T-cell (primary cell): ENCODE measurements at places on chromosomes 2 and 18. TPM values are rescaled to one million over a fixed set of nuclear protein-coding genes. Genes with fewer than 3 reads are reported as not detected.

DNA sequence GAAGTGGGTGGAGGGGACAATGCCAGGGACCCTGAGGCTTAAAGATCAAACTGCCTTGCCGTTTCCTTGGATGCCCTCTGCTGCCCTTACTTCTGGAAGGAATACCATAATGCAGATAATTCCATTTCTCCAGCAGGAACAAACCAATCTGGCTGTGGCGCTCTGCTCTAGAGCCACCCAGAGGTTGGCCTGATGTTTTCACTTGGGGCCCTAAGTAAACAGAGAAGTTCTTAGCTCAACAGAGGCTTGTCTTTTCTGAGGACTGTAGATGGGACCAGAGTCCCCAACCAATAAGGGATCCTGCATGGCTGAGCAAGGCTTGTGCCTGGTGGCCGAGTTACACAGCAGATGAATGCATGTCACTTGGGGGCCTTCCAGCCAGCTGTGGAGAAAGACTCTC, 230.2 kb downstream of the ZBTB7C start:
- no peak for DNase-seq

DNA sequence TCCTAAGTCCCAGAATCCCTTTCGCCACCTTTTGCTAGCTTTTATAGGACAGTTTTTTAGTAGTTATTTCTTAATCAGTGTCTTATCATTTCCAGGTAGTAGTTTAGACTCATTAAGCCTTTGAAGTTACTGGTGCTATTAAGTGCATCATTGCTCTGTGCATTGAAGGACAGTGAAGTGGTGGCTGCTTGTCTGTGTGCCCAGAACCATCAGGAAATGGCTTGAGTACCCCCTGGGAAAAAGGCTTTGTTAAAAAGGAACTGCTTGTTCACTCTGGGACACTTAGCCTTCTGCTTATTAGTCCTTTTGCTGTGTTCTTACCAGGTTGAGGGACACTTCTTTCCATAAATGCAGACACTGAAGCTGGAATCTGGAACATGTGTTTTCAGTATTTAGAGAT, 30.0 kb downstream of the DTNA start:
- DNase-seq = no peak

DNA sequence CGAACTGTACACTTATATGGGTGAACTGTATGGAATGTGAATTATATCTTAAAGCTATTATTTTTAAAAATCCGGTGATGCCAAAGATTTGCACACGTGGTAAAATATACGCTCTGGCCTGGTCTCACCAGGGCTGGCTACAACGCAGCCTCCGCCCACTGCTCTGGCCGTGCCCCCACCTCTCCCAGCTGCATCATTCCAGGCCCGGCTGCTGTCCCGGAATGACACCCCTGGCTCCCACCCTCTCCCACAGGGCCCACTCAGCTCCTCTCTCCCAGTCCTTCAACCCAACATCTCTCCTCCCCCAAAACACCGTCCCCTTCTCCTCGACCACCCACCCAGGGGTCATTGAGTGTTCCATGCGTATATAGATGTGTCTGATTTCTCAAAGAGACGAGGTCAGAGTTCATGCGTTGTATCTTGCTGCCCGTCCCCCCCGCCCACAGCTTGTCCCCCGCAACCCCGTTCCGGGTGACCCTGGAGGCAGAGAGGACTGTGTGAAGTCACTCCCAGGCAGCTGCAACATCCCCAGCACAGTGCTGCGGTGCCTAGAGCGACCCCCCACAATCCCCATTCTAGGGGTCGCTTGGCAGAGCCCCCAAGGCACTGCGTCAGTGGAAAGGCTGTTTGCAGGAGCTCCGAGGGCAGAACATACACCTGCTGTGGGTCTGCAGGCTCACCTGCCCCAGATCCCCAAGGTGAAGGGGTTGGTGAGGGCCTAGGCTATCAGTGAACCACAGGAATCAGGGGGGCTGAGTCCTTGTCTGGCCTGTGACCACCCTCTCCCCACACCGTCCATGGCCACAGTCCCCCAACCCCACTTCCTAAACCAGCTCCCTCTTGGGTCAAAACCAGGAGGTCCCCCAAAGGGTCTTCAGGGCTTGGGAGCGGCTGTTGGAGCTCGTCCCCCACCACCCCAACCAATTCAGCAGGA, 13.3 kb downstream of the DNMT3A start:
- no peak for DNase-seq

DNA sequence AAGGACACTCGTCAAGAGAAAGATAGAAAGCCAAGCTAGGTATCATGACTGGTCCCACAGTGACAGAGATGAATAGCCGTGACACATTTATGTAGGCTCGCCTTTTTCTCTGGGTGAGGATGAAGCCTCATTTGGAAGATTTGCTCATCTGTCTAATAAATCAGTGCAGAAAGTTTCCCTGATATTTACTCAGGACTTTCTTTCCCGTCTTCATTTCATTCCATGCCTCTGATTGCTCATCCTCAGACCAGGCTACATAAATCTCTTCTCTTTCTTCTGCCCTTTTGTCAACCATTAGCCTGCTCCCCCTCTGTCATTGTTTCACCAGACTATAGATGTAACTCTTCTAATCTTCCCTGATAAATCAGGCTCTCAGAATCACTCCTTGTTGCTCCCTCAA, 361.8 kb upstream of the MEIS1 start:
- no peak for DNase-seq

DNA sequence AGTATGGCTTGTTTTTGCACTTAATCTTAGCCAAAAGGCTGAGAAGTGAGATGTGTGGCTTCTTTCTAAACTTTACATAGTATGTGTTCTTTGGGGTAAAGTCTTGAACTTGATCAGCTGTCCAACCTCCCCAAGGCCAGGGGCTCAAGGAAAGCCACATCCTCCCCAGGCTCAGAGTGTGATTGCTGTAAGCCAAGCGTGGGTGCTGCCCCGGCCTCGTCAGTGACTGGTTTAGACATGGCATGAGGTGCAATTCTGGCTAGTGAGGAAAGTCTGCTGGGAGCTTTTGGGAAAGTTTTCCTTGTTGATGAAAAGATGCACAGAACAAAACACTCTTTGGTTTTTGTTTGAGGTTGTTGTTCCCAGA, 40.2 kb downstream of the TMEM177 start:
- no peak for DNase-seq

DNA sequence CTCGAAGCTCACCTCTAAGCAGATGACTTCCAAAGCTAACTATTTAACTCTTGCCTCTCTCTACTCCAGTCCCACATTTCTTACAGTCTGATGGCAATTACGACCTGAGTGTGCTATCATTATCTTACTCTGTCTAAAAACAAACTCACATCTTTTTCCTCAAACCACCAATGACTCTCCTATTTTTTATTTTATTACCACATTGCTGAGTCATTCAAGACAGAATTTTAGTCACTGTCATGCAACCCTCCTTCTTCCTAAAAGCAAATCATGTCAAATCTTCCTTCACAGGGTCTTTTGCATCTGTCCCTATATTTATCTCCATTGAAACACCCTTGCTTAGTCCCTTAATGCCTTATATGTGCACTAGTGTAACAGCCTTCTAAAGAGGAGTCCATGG, 34.6 kb upstream of the C2orf15 start:
- DNase-seq = no peak

- no peak for DNase-seq
These were observed 85.9 kb upstream of the RANBP2 start for GRCh38 chr2:108633409-108633808.

DNA sequence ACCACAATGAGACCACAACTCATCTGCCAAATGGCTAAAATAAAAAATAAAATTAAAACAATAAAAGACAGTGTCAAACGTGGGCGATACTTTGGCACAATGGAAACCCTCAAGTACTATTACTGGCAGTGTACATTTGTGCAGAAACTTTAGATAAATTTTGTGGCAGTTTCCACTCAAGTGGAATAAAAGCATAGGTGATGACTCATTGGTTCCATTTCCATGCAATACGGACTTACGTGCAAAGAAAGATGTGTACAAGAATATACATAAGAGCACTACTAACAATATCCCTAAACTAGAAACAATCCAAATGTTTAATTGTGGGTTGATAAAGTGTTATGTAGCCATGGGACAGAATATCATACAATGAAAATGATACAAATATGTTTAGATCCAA, 259.0 kb upstream of the HNMT start:
- no peak for DNase-seq

- DNase-seq = no peak
These were observed 32.3 kb downstream of the SCN9A start for GRCh38 chr2:166343467-166343866.

DNA sequence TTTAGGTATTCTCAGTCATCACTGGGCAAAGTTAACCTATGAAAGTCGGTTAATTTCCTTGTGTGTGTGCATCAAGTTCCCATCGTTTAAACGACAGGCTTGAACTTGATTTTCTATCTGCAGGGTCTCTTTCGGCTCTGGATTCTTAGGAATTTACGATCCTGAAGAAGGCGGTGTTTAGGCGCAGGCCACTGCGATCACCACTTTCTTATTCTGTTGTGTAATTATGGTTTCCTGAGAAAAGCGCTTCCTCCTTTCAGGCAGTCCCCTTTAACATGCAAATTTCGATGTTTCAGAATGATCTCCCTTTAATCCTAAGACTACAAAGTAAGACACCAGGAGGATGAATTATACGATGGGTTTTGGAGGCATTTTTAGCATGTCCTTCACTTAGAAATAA, 27.9 kb upstream of the MBP start:
- DNase-seq = no peak

- DNase-seq = no peak
These were observed 11.3 kb downstream of the CYP26B1 start for GRCh38 chr2:72136331-72136730.

DNA sequence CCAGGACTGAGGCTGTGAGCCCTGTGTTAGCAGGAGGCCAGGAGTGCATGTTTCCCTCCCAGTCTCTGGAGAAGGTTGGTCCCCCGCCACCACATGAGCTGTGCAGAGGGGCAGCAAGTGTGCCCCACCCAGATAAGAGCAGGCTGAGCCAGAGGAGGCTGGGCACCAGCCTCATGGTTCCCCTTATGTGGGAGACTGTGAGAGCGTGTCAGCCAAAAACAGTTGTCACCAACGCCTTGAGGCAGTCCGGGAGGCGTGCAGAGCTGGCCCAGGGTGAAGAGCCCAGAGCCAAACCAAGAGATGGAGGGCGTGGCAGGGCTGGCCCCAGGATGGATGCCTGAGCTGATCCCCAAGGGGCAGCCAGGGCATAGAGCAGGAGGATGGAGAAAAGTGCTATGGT, 128.7 kb upstream of the GLI2 start:
- DNase-seq = no peak

- peak; percentile 54 for DNase-seq
These were observed 882 bp downstream of the ZBTB14 start for GRCh38 chr18:5294457-5295230.

- DNase-seq = no peak
These were observed 16.8 kb upstream of the TMEM131 start for GRCh38 chr2:98012561-98012991.

- no peak for DNase-seq
These were observed 265.1 kb upstream of the TNP1 start for GRCh38 chr2:217125014-217125413.

TCF23 gene
- total RNA-seq = not detected

PLEKHH2 gene
- 1.8 TPM for total RNA-seq
